ENCODE measurements at places on chromosomes 2 and 18.
A peak's percentile ranks its signal among the peaks of the same experiment; 100 is the strongest.

DNA sequence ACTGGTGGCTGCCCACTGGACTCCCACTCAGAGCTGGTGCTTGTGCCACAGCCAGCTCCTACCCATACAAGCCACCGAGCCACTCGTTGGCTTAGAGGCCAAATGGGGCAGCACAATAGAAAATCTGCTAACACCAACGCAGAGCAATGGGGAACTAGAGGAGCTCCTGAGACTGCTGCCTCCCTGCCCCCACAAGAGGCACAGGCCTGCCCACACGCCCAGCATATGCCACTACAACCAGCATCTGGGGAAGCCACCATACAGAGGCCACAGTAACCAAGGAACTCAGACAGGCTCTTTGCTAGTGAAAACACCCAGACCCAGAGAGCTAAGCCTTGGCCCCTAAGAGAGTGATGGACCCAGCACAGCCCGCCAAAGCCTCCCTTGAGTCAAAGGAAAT is 231.2 kb upstream of the RAB6C start:
- no peak for DNase-seq

- peak; percentile 19 for DNase-seq
Observed at GRCh38 chr2:1856922-1857321, 112.6 kb upstream of the PXDN start.

- DNase-seq: no peak
Observed at GRCh38 chr2:134670955-134671354, 47.8 kb downstream of the TMEM163 start.

DNA sequence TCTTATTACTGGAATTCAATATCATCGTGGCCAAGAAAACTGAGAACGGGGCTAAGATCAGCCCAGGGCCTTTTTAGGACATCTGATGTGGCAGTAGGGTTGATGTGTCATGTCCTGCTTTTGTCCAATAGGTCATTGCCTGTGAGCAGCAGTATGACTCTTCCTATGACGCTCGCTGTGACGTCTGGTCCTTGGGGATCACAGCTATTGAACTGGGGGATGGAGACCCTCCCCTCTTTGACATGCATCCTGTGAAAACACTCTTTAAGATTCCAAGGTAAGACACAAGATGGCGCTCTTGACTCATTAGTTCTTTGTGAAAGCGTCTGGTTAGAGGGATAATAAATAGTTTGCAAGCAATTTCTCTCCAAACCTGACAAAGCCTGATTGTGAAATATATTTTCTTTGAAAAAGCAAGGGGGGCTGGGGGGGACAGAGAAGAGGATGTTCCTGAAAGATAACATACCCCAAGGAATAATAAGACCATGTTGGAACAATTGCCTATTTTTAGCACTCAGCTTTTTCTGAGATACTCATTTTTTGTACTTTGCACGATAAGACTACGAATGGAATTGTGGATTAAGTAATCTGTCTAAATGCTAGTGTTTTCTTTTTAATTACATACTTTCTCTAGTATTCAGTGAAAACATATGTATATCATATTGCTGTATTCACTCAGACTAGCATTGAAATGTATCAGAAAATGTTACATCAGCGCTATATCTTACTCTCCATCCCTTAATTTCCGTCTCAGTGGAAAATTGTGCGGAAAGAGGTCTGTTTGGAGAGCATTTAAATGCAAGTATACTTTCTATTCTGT is 58.1 kb downstream of the MYO3B start:
- peak; percentile 77 for DNase-seq

Measured in RKO (cell line).